Activated CD8-positive, alpha-beta T cell treated with anti-CD3 and anti-CD28 coated beads, Interleukin-2, amount 10 ng/mL, durations not matched to agents 7 days and 5 days (primary cell): ENCODE measurements at places on chromosomes 4 and X.

DNA sequence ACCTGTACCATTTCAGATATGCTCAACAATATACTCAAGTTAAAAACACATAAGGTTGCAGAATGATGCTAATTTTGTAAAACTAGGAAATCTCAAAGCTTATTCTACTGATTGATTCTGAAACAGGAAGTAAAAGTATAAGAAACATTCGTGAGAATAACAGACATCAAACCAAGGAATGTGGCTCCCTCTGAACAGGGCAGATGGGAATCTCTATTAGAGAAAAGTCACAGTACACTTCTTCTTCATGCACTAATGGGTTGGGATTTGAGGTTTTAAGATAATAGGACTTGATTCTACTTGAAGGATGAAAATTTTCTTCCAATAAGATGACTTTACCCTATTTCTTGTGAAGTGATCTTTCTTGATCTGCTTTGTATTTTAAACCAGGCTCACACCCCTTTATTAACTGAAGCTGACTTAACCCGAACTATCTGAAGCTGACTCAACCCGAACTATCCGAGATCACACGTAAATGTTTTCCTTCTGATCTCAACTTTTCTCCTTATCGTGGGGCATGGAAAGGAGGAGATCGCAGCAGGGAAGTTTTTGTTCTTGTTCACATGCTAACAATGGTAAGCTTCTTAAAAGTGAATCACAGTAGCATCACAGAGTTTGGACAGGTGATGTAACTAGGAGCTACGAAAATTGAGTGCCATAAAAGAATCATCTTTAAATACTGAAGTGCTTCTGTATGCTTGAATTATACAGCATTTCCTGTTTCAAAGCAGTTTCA lies 363.1 kb upstream of the ZFP42 start:
- DNase-seq, result no peak

- no peak for DNase-seq
Measured at GRCh38 chr4:39542611-39543012, 15.4 kb upstream of the UGDH start.

DNA sequence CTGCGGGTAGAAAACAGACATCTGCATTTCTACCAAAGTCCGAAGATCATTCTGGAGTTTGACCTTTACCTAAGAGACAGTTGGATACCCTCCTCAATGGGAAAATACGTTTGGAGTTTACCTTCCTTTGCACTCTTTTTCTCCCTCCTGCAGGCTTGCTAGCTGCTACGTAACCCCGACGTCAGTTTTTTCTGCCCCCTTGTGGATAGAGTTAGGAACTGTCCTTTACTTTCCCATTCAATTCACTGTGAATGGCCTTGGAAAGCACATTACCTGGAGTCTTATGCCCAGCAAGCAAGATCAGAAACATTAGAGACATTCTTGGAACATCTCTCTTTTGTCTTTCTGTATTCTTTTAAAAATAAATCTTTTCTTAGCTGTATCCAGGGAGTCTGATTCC lies 250.7 kb downstream of the NAP1L3 start:
- DNase-seq, result no peak

- DNase-seq, result no peak
Measured at GRCh38 chr4:20493761-20494353, 206.4 kb upstream of the PACRGL start.

DNA sequence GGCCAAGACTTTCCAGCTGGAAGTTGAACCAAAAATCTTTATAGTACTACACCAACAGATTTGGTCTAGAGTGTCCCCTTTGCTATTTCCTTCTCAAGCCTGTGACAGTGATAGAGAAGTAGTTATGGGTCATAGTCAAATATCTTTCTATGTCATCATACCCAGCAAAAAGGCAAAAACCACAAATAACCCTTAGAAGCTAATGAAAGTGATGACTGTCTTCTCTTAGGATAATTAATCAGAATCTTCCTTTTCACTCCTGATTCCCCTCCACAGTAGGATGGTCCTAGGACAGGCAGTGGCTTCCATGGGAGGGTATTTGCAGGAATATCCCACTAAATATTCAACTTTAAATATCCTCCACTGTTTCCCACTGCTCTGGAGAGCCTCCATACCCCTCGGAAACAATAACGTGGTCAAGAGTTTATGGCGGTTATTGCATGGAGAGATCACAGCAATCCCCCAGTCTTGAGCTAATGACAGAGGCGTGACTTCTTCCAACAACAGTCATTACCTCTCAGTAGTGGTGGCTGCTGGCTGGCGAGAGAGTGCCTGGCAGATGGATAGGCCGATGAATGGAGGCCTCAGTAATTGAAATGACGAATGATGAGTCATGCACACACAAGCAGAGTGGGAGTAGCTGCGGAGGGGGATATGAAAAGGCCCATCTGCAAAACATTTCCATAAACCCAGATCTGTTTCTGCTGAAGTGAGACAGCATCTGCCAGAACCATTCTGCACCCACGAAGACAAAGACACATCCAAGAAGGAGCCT lies 154.9 kb downstream of the STK32B start:
- DNase-seq, result no peak

DNA sequence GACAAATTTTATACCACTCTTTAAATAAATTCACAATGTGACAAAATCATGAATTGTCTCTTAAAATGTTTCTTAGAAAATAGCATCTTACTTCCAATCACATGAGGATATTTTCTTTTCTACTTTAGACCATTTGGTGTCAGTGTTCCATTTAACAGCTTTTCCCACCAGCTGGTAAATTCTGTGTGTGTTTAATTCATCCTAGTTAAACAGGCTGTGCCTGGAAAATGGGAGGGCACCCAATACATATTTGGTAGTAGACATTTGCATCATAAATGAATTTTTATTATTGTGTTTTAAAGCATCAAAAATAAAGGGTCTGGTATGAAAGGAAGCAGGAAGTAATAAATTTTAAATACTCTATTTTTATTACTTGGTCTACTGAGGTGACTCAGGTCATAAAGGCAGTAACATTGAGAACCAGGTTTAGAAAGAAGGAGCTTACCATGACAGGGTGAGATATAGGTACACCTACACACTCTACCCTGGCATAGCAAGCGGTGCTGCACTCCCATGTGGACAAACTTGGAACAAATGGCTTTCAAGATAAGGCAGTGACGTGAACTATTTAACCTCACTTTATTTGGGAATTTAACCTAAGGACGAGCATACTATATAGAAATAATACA lies 344.5 kb downstream of the BMPR1B start:
- DNase-seq, result no peak

- no peak for DNase-seq
Measured at GRCh38 chr4:25172961-25173915, 13.0 kb upstream of the SEPSECS start.

- DNase-seq, result no peak
Measured at GRCh38 chrX:115058276-115058675, 40.9 kb upstream of the IL13RA2 start.

GRCh38 chrX:53195401-53195800 lies 29.6 kb downstream of the KDM5C start:
- DNase-seq, result no peak

- no peak for DNase-seq
Measured at GRCh38 chr4:19659101-19659500, 592.6 kb upstream of the SLIT2 start.

DNA sequence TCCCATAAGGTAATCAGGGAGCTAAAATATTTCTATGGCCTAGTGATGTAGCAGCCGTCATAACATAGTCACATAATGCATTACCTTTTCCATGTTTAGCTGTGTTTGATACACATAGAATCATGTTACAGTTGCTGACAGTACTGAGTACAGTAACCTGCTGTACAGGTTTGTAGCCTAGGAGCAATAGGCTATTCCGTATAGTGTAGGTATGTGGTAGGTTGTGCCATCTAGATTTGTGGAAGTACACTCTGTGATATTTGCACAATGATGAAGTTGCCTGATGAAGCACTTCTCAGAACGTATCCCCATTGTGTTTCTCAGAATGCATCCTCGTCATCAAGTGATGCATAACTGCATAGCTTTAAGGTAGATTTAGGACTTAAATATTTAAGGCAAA lies 495.6 kb upstream of the ZFP42 start:
- DNase-seq, result no peak

GRCh38 chr4:128301979-128302378 lies 14.4 kb upstream of the PGRMC2 start:
- DNase-seq, result no peak

DNA sequence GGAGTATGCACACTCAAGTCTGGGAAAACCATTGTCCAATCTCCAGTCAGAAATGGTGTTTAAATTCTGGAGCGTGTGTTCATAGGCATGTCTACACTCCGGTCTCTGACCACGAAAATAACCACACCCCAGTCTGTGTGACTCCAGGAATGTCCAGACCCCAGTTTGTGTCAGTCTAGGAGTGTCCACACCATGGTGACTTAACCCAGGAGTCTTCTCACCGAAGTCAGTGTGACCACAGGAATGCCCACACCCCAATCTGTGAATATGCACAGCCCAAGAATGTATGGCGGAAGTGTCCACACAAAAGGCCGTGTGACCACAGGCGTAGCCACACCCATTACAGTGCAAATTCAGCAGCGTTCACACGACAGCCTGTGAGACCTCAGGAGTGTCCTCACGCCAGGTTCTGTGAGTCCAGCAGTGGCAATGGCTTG lies 11.4 kb downstream of the FTSJ1 start:
- DNase-seq, result no peak
